ENCODE measurements at places on chromosomes 1 and 21. TPM values are rescaled to one million over a fixed set of nuclear protein-coding genes. Genes with fewer than 3 reads are reported as not detected.

MRPL20 gene
- 105 TPM for total RNA-seq

TRIM45 gene
- total RNA-seq, result 0.76 TPM

TGFBR3 gene
- 26.5 TPM for total RNA-seq

PKN2 gene
- 32.6 TPM for total RNA-seq

LAMC1 gene
- 727 TPM for total RNA-seq

CREB3L4 gene
- 4.3 TPM for total RNA-seq

UBIAD1 gene
- total RNA-seq, result 4.8 TPM
